ENCODE measurements at places on chromosomes 2 and 18.

DNA sequence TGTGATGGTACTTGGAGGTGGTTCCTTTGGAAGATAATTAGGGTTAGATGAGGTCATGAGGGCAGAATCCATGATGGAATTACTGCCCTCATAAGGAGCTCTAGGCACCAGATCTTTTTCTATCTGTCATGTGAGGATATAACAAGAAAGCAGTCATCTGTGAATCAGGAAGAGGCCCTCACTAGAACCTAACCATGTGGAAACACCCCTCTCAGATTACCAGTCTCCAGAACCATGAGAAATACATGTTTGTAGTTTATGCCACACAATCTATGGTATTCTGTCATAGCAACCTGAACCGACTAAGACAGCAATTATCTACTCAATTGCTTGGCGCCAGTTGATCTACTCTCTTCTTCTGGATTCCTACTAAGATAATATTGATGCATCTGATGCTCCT is 2.4 kb upstream of the SERPINB10 start:
- no peak for DNase-seq

DNA sequence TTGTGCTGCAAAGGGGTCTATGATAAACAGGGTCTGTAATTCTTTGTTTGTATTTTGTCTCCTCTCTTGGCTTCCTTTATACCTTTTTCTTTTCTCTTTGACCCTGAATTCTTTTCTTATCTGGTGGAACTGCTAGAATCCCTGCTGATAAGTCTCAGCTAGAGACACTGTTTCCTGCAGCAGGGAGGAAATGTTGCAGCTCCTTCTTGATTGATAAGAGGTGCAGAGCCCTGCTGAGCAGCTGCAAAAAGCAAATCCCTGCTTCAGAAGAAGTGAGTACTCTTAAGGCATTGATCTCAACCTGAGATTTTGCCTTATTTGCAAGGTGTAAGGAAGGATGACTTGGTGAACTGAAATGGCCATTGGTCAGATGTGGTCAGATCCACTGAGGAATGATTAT is 167.8 kb downstream of the NUP35 start:
- DNase-seq = no peak

GRCh38 chr18:62525608-62526007 is 2.8 kb downstream of the ZCCHC2 start:
- DNase-seq = no peak

GRCh38 chr2:206031950-206032567 is 53.9 kb downstream of the INO80D start:
- no peak for DNase-seq
